ENCODE measurements at places on chromosomes 7 and 10.

DNA sequence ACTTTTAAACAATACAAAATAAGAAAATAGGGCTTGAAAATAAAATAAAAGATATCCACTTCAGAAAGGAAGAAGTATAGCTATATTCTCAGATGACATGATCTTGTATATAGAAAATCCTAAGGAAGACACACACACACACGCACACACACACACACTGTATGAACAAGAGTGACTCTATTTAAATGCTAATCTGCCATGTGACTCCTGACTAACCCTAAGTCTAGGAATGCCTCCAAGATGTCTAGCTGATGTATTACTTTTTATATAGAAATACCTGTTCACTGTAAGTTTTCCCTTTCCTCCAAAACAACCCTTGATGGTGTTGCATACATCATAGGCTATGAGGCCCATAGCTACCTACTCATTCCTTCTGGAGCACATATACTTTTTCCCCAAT lies 173.1 kb upstream of the LRRTM3 start:
- DNase-seq, result no peak

GRCh38 chr7:30812676-30813075 lies 41.5 kb downstream of the MINDY4 start:
- no peak for DNase-seq

- no peak for DNase-seq
These were observed 26.5 kb upstream of the VSIR start for GRCh38 chr10:71799608-71800453.

DNA sequence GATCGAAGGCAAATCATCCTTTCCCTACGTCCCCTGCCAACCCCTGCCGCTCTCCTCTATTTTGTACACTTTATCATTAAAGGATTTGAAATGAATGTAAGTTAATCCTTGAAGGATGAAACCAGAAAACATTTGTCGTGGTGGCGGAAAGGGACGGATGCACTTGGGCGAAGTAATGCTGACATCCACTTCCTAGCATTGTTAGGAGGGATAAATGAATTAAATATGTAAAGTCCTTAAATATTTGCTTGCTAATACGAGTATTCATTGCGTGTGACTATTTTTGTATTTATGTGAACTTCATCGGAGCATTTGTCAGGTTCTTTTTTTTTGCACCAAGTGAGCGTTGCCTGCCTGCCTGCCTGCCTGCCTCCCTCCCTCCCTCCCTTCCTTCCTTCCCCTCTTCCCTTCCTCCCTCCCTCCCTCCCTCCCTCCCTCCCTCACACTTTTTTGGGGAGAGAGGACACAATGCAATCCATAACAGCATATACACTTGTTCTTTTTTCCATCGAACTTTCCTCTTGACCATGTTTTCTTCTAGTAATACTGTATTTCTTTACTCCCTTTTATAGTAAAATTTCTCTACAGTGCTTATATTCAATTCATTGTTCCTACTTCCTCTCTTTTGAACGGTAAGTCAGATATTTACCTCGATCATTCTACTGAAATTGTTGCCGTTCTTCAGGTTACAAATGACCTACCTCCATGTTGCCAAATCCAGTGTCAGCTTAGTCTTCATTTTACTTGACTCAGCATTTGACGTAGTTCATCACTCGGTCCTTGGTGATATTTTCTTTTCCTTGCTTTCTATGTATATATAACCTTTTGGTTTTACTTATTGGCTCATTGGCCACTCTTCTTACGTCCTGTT lies 831 bp downstream of the CCDC7 start:
- DNase-seq, result no peak

- DNase-seq, result no peak
These were observed 22.5 kb downstream of the AKR1E2 start for GRCh38 chr10:4848356-4849041.

- no peak for DNase-seq
These were observed 11.7 kb downstream of the EPHB6 start for GRCh38 chr7:142866361-142867096.

DNA sequence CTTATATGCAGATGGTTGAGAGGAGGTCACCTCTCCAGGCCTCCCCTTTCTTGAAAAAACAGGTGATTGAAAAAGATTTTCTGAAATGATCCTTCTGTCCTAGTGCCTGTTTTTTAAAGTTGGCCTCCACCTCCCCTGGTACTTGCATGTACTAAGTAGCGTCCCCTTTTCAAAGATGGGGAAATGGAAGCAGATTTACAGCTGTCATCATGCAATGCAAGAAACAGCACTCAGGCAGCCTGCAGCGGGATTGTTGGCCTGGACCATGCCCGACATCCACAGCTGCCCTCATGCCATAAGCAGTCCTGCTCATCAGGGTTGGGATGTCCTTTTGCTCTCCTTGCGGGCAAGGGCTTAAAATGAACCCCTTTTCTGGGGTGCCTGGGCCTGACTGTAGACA lies 127.2 kb upstream of the MGMT start:
- no peak for DNase-seq

GRCh38 chr7:124781907-124782734 lies 16.5 kb upstream of the GPR37 start:
- no peak for DNase-seq

DNA sequence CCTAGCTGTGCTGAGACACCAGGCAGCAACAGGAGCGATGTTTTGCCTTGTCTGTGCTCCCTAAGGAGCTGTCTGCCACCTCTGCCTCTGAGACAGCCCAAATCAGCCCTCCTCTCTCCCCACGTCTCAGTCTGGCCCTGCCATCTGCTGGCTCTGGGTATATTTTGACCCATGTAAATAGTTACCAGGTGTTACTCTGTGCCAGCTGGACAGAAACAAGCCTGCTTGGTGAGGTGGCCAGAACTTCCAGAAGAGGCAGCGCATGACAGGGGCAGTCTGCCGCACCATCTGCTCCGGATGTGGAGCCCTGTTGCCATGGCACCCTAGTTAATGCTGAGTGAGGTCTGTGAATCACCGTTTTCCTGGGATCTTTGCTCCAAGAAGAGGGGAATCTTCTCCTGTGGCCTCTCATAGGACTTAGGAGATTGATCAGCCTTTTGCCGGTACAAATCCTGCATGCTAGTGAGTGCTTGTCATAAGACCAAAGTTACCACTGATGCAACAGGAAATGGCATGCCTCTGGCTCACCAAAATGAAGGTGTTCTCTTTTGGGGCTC lies 31.8 kb downstream of the GSTO2 start:
- DNase-seq, result peak; percentile 93

DNA sequence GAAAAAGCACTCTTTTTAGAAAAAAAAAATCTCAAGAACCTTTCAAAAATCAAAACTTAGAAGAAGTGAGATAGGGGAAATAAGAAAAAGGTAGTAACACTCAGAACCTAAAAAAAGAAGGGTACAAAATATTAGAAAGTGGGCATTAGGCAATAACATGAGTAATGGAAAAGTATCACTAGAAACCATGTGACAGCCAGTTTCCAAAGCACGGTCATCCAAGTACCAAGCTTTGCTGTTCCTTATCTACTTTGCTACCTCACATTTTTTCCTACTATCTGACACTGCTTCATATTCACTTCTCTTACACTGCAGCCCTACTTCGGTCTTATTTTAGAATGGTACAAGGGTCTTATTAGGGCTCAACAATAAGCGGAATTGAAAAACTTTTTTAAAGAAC lies 30.3 kb downstream of the IMMP2L start:
- DNase-seq, result no peak

- peak; percentile 43 for DNase-seq
These were observed 89.3 kb upstream of the PRKCQ start for GRCh38 chr10:6669269-6669859.

GRCh38 chr10:60043561-60044241 lies 137.3 kb upstream of the CCDC6 start:
- no peak for DNase-seq

- DNase-seq, result no peak
These were observed 69.7 kb downstream of the CYP51A1 start for GRCh38 chr7:92064438-92065029.

GRCh38 chr10:22816298-22816653 lies 101.9 kb upstream of the PIP4K2A start:
- DNase-seq, result peak; percentile 73

DNA sequence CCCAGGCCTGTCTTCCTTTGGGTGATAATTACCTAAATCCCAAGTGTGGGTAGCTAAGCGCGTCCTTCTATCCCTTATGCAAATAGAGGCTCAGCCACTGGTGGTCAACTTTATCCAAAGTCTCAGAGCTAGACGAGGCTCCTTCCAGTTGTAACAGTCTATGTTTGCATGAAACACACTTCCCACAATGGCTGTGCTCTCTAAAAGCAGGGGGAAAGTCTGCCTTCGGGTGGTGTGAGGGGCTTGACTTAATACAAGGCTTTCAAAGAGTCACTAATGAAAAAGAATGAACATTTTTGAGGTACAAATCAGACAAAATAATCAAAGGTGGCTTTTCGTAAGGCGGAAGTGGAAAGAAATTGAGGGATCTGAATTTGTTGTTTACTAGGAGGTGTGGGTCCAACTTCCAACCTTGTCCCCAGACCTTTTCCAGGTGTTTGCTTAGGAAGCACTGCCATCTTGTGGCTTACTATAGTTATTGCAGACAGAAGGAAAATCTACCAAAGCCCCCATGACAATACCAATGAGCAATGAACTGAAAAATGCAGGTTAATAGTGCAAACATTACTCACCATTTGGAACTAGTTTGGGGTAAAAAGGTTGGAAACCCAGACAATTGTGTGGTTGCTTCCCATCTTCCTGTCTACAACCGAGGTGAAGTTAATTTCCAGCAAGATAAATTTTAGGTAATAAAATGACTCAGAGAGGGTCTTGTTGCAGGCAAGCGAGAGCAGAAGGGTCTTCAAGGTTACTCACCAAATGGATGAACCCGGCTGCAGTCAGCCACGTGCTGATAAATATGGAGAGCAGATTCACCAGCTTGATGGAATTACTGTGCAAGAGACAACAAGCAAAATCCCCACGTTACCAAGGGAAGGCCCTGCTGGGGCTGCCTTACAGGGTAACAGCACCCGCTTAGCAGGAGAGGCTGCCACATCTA lies 525.7 kb downstream of the KCNMA1 start:
- peak; percentile 66 for DNase-seq

DNA sequence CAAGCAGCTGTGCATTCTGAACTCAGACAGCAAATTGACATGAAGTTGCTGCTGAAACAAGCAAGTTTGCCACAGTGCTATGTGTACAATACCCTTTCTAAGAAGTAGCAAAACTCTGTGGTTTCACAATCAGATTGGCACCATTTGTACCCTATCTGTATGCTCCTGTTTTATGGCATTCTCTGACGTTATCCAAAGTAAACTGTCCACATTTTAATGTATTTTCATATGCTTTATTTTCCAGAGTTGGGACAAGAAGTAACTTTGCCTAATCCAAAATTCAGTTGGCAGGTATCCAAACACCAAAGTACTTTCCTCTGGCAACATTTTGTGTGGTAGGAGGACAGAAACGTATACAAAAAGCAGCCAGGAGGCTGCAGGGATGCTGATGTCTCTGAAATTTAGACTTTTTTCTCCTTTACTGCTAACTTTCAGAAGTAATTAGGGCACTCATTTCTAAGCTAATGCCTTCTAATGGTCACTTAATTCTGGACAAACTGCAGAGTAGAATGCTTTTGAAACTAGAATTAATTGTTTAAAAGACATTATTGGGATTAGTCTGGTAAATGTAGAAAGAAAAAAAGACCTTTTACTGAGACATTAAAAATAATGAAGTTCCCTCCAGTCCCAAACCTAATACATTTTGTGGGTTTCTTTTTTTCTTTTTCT lies 414.7 kb upstream of the NRP1 start:
- no peak for DNase-seq

DNA sequence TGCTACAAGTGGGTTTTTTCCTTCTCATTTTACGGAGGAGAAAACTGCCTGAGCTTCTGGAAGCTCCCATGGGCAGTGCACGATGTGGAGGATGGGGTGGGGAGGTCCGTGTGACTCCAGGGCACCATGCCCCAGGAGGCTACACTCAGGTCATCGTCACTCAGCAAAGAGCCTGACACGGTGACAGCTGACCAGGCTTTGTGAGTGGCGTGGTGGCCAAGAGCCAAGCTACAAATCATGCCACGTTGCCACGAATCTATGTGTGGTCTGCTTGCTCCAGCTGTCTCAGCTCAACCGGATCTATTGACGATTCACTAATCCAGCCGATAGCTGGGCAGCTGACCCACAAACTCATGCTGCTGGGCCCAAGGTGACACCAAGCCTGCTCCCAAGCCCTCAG lies 27.6 kb upstream of the C10orf71 start:
- no peak for DNase-seq

DNA sequence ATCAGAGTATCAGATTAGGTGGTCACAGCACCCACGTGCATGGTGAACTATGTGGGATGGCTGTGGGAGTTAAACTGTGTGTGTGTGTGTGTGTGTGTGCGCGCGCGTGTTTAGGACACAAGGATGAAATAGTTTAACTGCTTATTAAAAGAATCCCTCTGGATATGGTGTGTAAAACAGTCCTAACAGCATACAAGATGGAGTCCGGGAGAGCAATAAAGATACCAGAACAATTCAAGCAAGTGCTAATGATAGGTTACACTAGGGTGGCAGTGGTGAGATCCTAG lies 202.2 kb downstream of the IPMK start:
- no peak for DNase-seq

- no peak for DNase-seq
These were observed 28.9 kb downstream of the MAT1A start for GRCh38 chr10:80260295-80261243.

- no peak for DNase-seq
These were observed 120.4 kb upstream of the FZD8 start for GRCh38 chr10:35762311-35763030.

DNA sequence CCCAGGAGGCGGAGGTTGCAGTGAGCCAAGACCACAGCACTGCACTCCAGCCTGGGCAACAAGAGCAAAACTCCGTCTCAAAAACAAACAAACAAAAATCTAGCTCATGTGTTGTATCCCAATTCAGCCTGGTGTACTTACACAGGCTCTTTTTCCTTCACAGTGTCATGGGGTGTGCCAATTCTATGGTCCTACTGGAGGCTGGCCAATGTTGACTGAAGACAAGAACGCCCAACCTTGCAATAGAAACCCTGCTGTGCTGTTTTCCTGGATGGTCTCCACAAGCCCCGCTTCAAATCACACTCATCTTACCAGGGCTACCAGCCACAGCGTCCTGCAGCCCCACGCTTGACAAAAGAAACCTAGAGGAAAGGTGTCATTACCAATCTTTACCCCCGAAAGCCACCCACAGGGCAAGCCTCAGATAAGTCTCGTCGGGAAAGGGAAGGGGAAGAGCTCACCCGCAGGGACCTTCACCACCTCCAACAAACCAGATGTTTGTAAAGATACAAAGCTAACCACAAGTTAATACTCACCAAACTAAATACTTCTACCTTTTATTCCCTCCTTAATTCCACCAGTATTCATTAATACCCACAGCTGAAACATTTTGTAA lies 64.8 kb downstream of the TNS3 start:
- DNase-seq, result no peak
